Astrocyte (in vitro differentiated cells and primary cell): ENCODE measurements at places on chromosomes 16 and 17. TPM values are rescaled to one million over a fixed set of nuclear protein-coding genes. Genes with fewer than 3 reads are reported as not detected.
A peak's percentile ranks its signal among the peaks of the same experiment; 100 is the strongest.

DNA sequence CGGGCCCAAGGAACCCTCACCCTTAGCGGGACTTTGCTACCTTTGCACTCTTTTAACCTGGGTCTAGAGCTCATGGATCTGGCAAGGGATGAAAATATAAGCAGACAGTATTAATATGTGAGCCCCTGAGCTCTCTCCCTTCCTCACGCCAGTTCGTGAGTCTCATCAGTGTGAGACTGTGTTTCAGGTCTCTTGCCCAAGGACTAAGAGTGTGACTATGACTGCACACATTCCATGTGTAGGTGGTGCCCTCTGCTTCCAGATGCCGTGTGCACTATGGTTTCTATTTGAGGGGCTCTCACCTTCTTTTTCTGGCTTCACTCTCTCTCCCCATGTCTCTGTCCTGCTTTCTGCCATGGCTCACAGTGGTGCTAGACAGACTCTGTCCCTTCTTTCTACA, 40.5 kb downstream of the DHRS7B start:
- H3K4me3 ChIP-seq, result no peak overlapping the region
- DNase-seq, result peak; percentile 6
- H3K4me1 ChIP-seq, result no peaks in the 10 kb centered on the region
- H3K27me3 ChIP-seq, result no peaks in the 10 kb centered on the region

GRCh38 chr17:40139566-40140058, 725 bp upstream of the CASC3 start:
- peaks cover 25% of the 10 kb centered on the region for H3K36me3 ChIP-seq
- H3K27ac ChIP-seq, result peak overlapping the region; percentile 80
- peaks cover 13% of the 10 kb centered on the region for H3K4me1 ChIP-seq
- no peak for DNase-seq

GRCh38 chr17:28747051-28747691, 3.4 kb downstream of the TRAF4 start:
- H3K4me1 ChIP-seq, result peaks cover 35% of the 10 kb centered on the region
- H3K36me3 ChIP-seq, result peaks cover 20% of the 10 kb centered on the region
- no peak overlapping the region for H3K4me3 ChIP-seq
- H3K27me3 ChIP-seq, result no peaks in the 10 kb centered on the region
- H3K27ac ChIP-seq, result no peak overlapping the region
- DNase-seq, result no peak

GRCh38 chr16:68423771-68424170, 24.5 kb downstream of the SMPD3 start:
- no peak for DNase-seq
- no peaks in the 10 kb centered on the region for H3K36me3 ChIP-seq
- no peaks in the 10 kb centered on the region for H3K4me1 ChIP-seq
- no peak overlapping the region for H3K4me3 ChIP-seq
- H3K27me3 ChIP-seq, result peaks cover 7% of the 10 kb centered on the region

DNA sequence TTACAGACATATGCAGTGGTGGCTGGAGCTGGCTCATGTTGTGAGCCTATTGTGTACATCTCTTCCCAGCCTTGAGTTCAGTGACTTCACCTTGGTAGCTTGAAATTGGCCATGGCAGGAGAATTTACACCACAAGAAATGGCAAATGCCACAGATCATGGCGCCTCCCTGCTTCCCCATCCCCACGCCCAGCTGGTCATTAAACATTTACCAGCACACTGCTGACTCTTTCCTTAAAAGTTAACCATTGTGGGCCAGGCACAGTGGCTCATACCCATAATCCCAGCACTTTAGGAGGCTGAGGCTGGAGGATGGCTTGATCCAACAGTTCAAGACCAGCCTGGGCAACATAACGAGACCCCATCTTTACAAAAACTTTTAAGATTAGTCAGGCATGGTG, 22.6 kb upstream of the ITGB4 start:
- H3K27ac ChIP-seq, result no peak overlapping the region
- no peak for DNase-seq

AGRP gene
- total RNA-seq, result not detected in 2 replicates

GRCh38 chr17:18011286-18011685, 27.7 kb downstream of the ATPAF2 start:
- peaks cover 2% of the 10 kb centered on the region for H3K36me3 ChIP-seq
- peaks cover 2% of the 10 kb centered on the region for H3K27me3 ChIP-seq
- no peak for DNase-seq
- no peak overlapping the region for H3K4me3 ChIP-seq
- no peak overlapping the region for H3K27ac ChIP-seq

GRCh38 chr17:61404913-61405685, 5.5 kb downstream of the TBX2 start:
- no peak for DNase-seq
- no peaks in the 10 kb centered on the region for H3K36me3 ChIP-seq
- peak overlapping the region; percentile 46 for H3K4me3 ChIP-seq
- H3K27me3 ChIP-seq, result peaks cover 24% of the 10 kb centered on the region
- H3K27ac ChIP-seq, result no peak overlapping the region

- peaks cover 6% of the 10 kb centered on the region for H3K36me3 ChIP-seq
- H3K4me3 ChIP-seq, result no peak overlapping the region
- DNase-seq, result no peak
- no peak overlapping the region for H3K27ac ChIP-seq
These were observed 64.7 kb downstream of the WNT3 start for GRCh38 chr17:46753776-46754175.

GRCh38 chr16:74169687-74170376, 126.8 kb upstream of the PSMD7 start:
- no peaks in the 10 kb centered on the region for H3K36me3 ChIP-seq
- no peak overlapping the region for H3K27ac ChIP-seq
- no peaks in the 10 kb centered on the region for H3K4me1 ChIP-seq
- H3K4me3 ChIP-seq, result no peak overlapping the region

EFTUD2 gene
- 129 and 133 TPM in 2 replicates for total RNA-seq

NLRC3 gene
- 0.17 and 0.23 TPM in 2 replicates for total RNA-seq

EZH1 gene
- 15.2 and 16.9 TPM in 2 replicates for total RNA-seq

SERPINF2 gene
- total RNA-seq, result 0.11 and 0.29 TPM in 2 replicates

GRCh38 chr17:21525464-21526130, 149.4 kb downstream of the KCNJ12 start:
- no peaks in the 10 kb centered on the region for H3K36me3 ChIP-seq
- no peaks in the 10 kb centered on the region for H3K4me1 ChIP-seq
- H3K27me3 ChIP-seq, result no peaks in the 10 kb centered on the region
- no peak overlapping the region for H3K27ac ChIP-seq

- H3K4me1 ChIP-seq, result peaks cover 18% of the 10 kb centered on the region
- no peak overlapping the region for H3K27ac ChIP-seq
These were observed 1.4 kb upstream of the PITPNC1 start for GRCh38 chr17:67375716-67376115.

GRCh38 chr17:76677406-76677805, 33.4 kb downstream of the MXRA7 start:
- peaks cover 5% of the 10 kb centered on the region for H3K36me3 ChIP-seq
- H3K27me3 ChIP-seq, result no peaks in the 10 kb centered on the region
- H3K4me1 ChIP-seq, result peaks cover 17% of the 10 kb centered on the region
- DNase-seq, result no peak
- no peak overlapping the region for H3K27ac ChIP-seq
- no peak overlapping the region for H3K4me3 ChIP-seq
